ENCODE measurements at places on chromosomes 12 and 14. TPM values are rescaled to one million over a fixed set of nuclear protein-coding genes. Genes with fewer than 3 reads are reported as not detected.

RAD9B gene
- total RNA-seq: 0.17 TPM

SART3 gene
- total RNA-seq: 41.1 TPM

OTX2 gene
- total RNA-seq: not detected

STAB2 gene
- total RNA-seq: not detected

NEUROD4 gene
- total RNA-seq: 0.02 TPM

PTGDR gene
- not detected for total RNA-seq

GARIN6 gene
- not detected for total RNA-seq

NR1H4 gene
- total RNA-seq: 0.08 TPM

ZNF641 gene
- 6.3 TPM for total RNA-seq

BCL11B gene
- 0.20 TPM for total RNA-seq

SIRT4 gene
- total RNA-seq: 0.88 TPM

KRT82 gene
- not detected for total RNA-seq

OAS1 gene
- total RNA-seq: 56.9 TPM

LRTM2 gene
- 0.07 TPM for total RNA-seq

SUOX gene
- total RNA-seq: 10.1 TPM

RPL10L gene
- not detected for total RNA-seq

Data from A549 treated with CORT108297 at 1 μM for 4 hours (cell line).